SJCRH30 (cell line): ENCODE measurements at places on chromosomes 6 and 20. TPM values are rescaled to one million over a fixed set of nuclear protein-coding genes. Genes with fewer than 3 reads are reported as not detected.
A peak's percentile ranks its signal among the peaks of the same experiment; 100 is the strongest.

Gene GMDS
- 7.9 and 9.9 TPM in 2 replicates for total RNA-seq

DNA sequence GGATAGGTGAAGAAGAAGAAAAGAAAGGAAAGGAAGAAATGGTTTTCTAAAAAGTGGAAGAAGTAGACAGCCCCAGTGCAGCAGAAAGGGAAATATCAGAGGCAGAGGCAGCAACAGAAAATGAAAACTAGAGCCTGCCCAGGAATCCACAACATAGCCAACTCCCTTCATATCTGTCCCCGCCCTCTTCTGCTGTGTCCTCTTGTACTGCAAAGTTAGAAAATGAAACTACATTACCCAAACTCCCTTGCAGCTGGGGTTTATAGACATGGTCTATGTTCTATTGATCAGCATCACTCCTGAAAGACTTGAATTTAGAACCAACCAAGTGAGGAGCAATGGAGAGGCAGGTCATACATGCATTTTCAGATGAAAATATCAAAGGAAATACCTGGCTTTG, 200.5 kb upstream of the PHACTR1 start:
- no peak for DNase-seq

- DNase-seq, result no peak
Measured at GRCh38 chr6:124798942-124799496, 163.2 kb upstream of the RNF217 start.

Gene EDN3
- 92.5 and 97.6 TPM in 2 replicates for total RNA-seq

GRCh38 chr6:30130887-30131862, 4.8 kb upstream of the TRIM40 start:
- DNase-seq, result peak; percentile 87

DNA sequence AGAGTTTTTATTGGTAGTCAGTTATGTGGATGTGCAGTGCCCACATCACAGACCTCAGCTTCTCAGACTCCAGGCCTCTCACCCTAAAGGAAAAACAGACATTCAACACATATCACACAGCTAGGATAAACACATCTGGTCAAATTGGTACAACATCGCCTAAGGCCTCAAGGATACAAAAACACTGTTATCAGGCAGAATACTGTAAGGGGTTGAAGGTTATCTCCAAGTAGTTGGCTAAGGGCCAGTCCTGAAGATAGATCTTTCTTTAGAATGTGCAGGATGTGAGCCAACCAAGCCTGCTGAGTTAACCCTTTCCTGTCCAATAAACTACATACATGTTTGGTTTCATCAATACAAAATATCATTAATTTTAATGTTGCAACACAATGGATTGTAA, 308.4 kb upstream of the GJE1 start:
- no peak for DNase-seq

Gene C6orf132
- not detected in 2 replicates for total RNA-seq
